Chondrocyte (in vitro differentiated cells): ENCODE measurements at places on chromosomes 7 and 10. TPM values are rescaled to one million over a fixed set of nuclear protein-coding genes. Genes with fewer than 3 reads are reported as not detected.

DNA sequence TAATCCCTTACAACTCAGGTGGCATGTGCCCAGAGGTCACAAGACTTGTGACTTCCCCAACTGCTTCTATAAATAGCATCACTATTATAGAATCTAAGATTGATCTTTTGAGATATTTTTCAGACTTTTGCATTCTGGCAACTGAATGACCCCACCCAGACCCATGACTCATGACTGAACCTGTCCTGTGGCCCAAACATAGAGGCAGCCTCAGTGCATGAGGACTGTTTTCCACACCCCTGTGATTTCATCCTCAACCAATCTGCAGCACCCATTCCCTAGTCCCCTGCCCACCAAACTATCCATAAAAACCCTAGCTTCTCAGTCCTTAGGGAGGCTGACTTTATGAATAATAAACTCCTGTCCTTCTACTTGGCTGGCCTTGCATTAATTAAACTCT lies 84.5 kb downstream of the MICU1 start:
- no peak for DNase-seq

DNA sequence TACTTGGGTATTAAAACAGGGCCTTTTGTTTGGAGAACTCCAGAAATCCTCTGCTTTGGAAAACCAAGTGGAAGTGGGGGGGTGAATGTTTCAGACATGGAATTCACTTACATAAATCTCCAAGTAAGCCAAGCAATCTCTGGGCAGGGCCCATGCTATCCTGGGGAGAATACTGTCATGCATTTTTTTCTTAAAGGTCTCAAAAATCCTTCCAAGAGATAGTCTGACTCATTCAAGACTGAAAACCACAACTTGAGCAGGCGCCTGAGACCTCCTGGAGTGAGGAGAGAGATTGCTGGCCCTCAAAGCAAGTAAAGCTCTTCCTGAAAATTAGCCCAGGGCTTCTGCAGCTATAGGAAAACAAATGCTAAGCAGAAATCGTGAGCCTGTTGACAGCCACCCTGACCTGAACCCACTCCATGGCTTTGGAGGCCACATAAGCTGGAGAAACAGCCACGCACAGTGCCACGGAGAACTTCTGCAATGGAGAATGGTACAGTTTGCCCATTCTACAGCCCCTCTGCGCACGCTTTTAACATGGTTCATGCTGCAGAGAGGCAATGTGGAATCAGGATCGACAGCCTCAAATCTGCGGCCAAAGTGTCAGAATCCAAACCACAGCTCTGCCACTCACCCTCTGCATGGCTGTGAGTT lies 203.1 kb upstream of the AUTS2 start:
- DNase-seq: no peak

DNA sequence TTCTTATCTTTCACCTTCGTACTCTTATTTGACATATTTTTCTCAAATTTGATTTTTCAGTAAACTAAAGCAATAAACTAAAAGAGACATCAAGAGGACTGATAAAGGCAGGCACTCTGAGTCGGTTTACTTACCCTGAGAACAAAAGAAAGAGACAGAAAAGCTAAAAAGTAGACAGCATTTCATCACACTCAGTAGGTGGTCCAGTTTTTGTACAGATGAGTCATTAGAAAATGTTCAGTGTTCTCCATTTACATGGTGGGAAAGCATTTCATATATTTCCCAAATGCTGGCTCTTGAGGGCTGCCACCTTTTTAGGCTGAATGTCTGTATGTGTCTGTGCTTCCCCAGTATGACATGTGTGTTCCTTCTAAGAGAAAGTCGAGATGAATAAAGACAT lies 52.7 kb downstream of the NHLRC2 start:
- DNase-seq: no peak

VSTM4 gene
- total RNA-seq: 4.6 to 7.2 TPM (median 6.4 TPM) in 3 replicates

RBAK gene
- 9.9 to 13.1 TPM (median 10.0 TPM) in 3 replicates for total RNA-seq
